A549 treated with DMSO at 1 μM for 4 hours (cell line): ENCODE measurements at places on chromosomes 3 and 15. TPM values are rescaled to one million over a fixed set of nuclear protein-coding genes. Genes with fewer than 3 reads are reported as not detected.

PRSS50 gene
- total RNA-seq: not detected in 5 replicates

APPL1 gene
- total RNA-seq: 14.8 to 22.5 TPM (median 19.9 TPM) in 5 replicates

RARB gene
- total RNA-seq: 6.6 to 16.1 TPM (median 14.1 TPM) in 5 replicates

HES1 gene
- total RNA-seq: 12.0 to 14.9 TPM (median 14.1 TPM) in 5 replicates

EEFSEC gene
- 7.8 to 9.8 TPM (median 9.5 TPM) in 5 replicates for total RNA-seq

SUSD5 gene
- 3.0 to 4.8 TPM (median 3.8 TPM) in 5 replicates for total RNA-seq

STT3B gene
- 73.2 to 90.4 TPM (median 89.2 TPM) in 5 replicates for total RNA-seq

GABRG3 gene
- total RNA-seq: 0.12 to 0.60 TPM (median 0.36 TPM) in 5 replicates

CERS3 gene
- total RNA-seq: not detected in 5 replicates

DNAH1 gene
- total RNA-seq: 0.72 to 1.1 TPM (median 0.85 TPM) in 5 replicates

SCN11A gene
- total RNA-seq: 0.01 TPM in 1 of 5 replicates, not detected in the others

ITIH4 gene
- 0.38 to 1.6 TPM (median 0.84 TPM) in 5 replicates for total RNA-seq

IDH3A gene
- total RNA-seq: 73.5 to 88.1 TPM (median 88.0 TPM) in 5 replicates

CA12 gene
- 148 to 178 TPM (median 172 TPM) in 5 replicates for total RNA-seq

RETNLB gene
- total RNA-seq: not detected in 5 replicates

ZPLD1 gene
- 0.04 to 0.07 TPM (median 0.06 TPM) in 4 of 5 replicates, not detected in the other for total RNA-seq

SLC35G2 gene
- total RNA-seq: 21.9 to 34.5 TPM (median 29.8 TPM) in 5 replicates

ZNF619 gene
- total RNA-seq: 1.7 to 2.8 TPM (median 2.1 TPM) in 5 replicates

SLC12A6 gene
- 5.8 to 9.7 TPM (median 8.1 TPM) in 5 replicates for total RNA-seq

MORC1 gene
- not detected in 5 replicates for total RNA-seq

EPHA3 gene
- total RNA-seq: not detected in 5 replicates

DYNLT2B gene
- total RNA-seq: 22.4 to 27.9 TPM (median 23.8 TPM) in 5 replicates

FOXB1 gene
- total RNA-seq: not detected in 5 replicates
